ENCODE measurements at places on chromosomes 4 and X.

DNA sequence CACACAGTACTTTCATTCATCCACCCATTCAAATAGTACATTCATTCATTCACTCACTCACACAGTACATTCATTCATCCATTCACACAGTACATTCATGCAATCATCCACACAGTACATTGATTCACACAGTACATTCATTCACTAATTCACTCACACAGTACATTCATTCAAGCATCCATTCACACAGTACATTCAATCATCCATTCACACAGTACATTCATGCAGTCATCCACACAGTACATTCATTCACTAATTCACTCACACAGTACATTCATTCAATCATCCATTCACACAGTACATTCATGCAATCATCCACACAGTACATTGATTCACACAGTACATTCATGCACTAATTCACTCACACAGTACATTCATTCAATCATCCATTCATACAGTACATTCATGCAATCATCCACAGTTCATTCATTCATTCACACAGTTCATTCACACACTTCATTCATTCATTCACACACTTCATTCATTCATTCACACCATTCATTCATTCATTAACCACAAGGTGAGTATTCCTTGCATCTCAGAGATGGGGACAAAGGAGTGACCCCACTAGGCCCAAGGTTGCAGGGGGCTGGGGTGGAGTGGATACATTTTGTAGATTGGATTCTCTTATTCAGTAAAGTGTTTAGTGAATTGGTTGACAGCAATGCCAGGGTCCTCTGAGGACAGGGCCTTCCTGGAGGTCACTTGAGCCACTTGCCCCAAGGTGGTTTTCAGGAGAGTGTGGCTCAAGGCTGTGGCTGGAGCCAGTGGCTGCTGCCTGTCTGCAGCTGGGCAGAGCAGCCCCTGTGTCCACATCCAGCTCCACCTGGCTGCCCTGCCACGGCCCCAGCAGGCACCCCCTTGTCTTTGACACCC lies 4.3 kb upstream of the SPON2 start:
- no peak for DNase-seq

DNA sequence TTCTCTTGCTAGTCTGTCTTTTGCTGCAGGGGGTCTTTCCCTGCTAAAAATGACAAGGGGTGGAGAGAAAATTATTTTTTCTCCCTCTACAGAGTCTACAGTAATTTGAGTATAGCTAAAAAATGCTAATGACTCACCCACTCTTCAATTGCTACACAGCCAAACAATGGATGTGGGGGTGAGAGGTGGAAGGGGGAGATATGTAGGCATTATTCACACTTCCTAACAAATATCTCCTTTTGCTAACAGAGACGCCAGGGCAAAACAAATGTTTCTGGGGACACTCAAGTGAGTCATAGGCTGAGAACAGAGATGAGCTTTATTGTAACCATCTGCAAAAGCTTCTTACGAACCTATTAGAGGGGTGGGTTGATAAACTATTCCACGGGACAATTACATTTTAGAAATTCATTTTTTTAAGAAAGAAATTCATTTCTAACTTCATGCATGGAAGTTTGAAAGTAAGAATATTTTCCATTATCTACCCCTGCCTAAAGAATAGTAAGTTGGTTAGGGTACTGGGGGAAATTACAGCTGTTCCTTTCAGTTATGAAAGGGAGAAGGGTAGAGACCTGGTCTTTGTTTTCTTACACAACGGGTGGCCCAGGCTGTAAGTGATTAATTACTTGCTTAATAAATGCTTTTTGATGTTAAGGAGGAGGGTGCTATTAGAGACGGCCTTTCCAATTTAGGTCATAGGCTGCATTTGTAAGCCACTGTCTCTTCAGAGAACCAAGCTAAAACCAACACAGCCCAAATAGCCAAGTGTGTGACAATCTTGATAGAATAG lies 12.8 kb downstream of the SCD5 start:
- DNase-seq: no peak

DNA sequence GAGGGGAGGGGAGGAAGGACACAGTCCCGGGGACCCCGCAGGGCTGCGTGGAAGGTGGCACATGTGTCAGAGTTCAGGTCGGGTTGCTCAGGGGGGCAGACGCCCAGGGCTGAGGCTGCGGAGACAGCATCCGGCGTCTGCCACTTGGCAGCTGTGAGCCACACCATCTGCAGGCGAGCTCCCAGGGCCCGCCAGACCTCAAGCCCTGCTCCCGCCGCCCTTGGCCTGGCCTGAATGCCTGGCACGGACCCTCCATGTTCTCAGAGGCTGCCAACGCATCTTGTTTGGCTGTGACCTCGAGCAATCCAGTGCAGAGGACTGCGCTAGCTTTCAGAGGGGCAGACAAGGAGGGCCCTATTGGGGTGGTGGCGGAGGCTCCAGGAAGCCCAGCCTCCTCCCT lies 5.1 kb downstream of the BGN start:
- no peak for DNase-seq

- DNase-seq: no peak
Observed at GRCh38 chr4:184261246-184261645, 43.6 kb upstream of the ENPP6 start.

GRCh38 chr4:71156616-71157015 lies 163.2 kb downstream of the DCK start:
- DNase-seq: no peak

GRCh38 chr4:134865675-134866074 lies 664.1 kb upstream of the PABPC4L start:
- no peak for DNase-seq

DNA sequence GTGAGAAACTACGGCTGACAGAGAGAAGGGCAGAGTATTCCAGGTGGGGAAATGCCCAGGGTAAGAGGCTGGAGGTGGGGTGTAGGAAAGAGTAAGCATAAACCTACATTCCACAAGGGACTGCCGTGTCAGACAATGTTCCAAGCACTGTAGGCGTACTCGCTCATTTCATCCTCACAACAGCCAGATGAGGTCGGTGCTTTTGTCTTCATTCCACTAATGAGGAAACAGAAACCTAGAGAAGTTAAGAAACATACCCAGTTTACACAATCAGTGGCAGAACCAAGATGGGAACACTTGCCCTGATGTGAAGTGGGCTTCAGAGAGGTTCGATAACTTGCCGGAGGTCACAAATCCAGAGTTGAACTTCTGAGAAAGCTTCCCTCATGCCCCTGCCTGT lies 4.6 kb downstream of the SASH3 start:
- no peak for DNase-seq

GRCh38 chrX:84144281-84144680 lies 43.7 kb downstream of the RPS6KA6 start:
- no peak for DNase-seq

DNA sequence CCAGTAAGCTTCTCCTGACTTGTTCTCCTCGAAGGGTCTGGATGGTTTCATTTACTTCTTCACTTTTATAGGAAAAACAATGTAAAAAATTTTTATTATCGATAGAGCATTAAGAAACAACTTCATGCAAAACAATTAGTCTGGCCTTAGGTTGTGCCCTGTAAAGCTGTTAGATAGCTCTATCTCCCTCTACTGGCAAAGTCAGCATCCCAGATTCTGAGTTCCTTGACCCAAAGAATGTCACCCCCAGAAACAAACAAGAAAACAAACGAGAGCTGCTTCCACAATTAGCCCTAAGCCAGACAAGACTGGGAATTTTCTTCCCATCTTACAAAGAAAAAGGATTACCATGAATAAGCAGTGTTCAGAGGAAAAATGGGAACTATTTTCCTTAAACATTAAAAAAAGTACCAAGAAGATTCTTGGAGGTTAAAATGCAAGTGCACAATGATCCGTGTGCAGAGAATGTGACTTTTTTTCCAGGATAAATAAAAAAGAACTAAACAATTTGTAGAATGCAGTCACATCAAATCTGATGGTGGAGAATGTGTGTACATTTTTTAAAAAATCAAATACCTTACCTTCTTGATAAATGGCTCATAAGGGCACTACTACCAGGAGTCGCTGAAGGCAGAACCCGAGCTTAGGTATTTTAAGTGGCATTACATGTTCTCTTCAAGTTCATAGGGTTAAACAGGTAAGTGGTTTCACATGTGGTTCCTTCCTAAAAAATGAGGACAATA lies 293.2 kb downstream of the FBXO8 start:
- no peak for DNase-seq

DNA sequence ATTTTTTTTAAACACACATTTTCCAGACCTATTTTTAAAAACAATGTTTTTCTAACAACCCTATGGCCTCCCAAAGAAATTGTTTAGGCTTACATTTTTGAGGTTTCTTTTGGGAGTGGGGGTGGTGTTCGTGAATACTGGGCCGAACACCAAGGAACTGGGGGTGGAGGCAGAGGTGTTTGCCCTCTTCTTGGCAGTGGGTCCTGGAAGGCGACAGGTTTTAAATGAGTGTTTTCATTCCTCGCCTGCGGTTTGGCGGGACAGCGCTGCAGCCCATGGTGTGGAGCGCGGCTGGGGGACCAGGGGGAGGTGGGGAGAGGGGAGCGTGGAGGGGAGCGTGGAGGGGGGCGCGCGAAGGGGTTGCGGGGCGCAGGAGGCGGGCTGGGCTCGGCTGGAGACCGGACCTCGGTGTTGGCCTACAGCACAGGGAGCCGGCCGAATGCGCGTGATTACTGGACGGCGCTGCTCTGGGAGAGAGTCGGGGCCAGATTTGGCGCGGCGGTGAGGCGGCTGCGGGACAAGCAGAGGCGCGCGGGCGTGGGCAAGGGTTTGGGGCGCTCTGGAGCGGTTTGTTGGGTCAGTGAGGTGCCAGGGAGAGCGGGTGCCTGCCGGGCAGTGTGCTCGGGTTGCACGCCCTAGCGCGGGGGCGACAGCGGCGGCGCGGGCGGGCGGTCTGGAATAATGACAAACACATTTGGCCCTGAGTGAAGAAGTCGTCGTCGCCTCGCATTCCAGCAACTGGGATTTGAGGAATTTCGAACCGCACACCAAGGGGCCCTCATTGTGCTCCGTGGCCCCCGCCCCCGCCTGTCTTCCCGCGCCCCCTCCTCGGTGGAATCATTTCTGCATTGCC lies 764 bp downstream of the PDGFRA start:
- DNase-seq: no peak

GRCh38 chr4:162727232-162727631 lies 439.5 kb downstream of the NAF1 start:
- no peak for DNase-seq

DNA sequence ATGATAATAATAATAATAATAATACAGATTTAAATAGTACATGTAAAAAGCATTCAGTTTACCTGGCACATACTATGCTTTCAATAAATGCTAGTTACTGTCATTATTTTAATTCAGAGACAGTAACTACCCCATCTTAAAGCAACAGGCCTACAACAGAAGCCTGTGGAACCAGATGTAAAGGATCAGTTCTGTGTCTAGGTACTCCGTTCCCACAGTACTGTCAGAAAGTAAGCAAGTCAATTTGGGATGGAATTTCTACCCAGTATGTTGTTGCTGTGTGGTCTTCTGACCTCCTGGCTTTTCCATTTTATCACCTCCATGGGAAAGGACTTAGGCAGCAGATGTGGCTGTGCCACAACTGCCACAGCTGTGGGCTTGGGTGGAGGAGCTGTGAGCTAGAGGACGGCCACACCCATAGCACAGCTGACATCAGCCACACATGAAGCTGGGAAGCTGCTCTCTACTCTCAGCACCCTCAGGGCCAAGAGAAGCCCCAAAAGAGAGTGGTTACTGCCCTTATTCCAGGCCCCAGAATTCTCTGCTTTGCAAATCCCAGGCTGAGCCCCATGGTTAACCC lies 102.8 kb downstream of the CBR4 start:
- no peak for DNase-seq

DNA sequence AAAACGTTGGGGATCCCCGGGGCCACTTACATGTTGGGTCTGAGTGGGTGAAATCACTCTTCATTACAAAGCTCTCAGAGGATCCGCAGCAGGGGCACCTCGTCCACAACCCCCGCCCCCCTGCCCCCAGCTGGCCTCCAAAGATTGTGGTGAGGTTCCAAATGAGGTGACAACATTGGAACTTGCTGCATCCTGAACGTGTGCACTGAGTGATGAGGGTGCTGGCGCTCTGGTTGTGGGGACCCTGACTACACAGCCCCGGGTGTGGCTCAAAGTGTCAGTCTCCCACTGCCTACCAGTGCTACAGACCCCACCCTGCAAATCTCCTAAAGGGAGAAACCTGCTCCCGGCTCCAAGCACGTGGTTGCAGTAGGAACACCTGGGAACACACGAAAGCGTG lies 111.9 kb downstream of the PHKA2 start:
- DNase-seq: no peak

DNA sequence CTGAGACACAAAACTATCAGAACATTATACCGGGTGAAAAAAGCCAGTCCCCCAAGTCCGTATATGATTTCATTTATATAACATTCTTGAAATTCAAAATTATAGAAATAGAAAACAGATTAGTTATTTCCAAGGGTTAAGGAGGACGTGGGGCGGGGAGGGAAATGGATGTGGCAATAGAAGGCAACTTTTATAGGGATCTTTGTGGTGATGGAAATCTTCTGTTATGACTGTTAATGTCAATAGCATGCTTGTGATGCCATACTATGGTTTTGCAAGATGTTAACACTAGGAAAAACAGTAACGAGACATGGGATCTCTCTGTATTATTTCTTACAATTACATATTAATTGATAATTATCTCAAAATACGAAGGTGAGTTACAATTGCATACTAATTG lies 96.4 kb downstream of the LNX1 start:
- no peak for DNase-seq

DNA sequence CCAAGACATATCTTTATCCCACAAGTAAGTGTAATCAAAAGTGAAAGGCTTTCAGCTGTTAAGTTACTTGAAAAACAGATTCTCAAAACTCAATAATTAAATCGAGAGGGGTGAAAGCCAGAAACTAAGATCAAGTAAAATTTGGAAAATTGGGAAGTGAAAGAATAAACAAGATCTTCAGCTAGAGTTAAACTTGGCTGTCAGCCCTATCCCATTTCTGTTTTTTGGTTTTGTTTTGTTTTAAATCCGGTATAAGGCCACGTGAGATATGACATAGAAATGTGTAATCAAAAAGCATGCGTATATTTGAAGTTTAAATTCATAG lies 856.8 kb downstream of the STIM2 start:
- no peak for DNase-seq

DNA sequence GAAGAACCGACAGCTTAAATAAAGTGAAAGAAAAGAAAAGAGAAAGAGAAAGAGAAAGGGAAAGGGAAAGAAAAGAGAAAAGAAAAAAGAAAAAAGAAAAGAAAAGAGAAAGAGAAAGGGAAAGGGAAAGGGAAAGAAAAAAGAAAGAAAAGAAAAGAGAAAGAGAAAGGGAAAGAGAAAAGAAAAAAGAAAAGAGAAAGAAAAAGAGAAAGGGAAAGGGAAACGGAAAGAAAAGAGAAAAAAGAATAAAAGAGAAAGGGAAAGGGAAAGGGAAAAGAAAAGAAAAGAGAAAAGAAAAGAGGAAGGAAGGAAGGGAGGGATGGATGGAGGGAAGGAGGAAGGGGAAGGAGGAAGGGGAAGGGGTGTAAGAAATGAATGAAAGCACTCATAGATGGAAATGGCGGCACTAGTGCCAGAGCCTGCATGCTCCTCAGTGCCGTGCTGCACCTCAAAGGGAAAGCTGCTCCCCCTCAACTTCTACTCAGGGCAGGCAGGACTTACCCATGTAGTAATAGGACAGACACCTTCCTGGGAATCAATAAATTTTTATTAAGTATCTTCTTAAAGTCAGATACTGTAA lies 70.7 kb downstream of the AFAP1 start:
- DNase-seq: no peak

GRCh38 chrX:140733766-140734342 lies 24.3 kb downstream of the LINC00632 start:
- no peak for DNase-seq

GRCh38 chr4:93228021-93228420 lies 600.5 kb upstream of the ATOH1 start:
- DNase-seq: no peak

GRCh38 chr4:136637071-136637777 lies 895.1 kb downstream of the PCDH18 start:
- no peak for DNase-seq

Data from activated T-cell treated with anti-CD3 and anti-CD28 coated beads, Interleukin-2, amount 50 U/mL, for 1 hour (primary cell).